ENCODE measurements at places on chromosomes 4 and X.
A peak's percentile ranks its signal among the peaks of the same experiment; 100 is the strongest.

GRCh38 chrX:130024127-130024526, 41.7 kb downstream of the BCORL1 start:
- DNase-seq, result peak; percentile 39

- no peak for DNase-seq
Measured at GRCh38 chr4:10104211-10104990, 12.2 kb downstream of the WDR1 start.

- no peak for DNase-seq
Measured at GRCh38 chr4:143084566-143084965, 100.2 kb upstream of the USP38 start.

GRCh38 chr4:100289530-100289888, 99.2 kb upstream of the DDIT4L start:
- no peak for DNase-seq

GRCh38 chr4:7662507-7662846, 227.7 kb upstream of the PSAPL1 start:
- DNase-seq, result no peak

GRCh38 chr4:84870398-84871163, 95.9 kb downstream of the WDFY3 start:
- no peak for DNase-seq

DNA sequence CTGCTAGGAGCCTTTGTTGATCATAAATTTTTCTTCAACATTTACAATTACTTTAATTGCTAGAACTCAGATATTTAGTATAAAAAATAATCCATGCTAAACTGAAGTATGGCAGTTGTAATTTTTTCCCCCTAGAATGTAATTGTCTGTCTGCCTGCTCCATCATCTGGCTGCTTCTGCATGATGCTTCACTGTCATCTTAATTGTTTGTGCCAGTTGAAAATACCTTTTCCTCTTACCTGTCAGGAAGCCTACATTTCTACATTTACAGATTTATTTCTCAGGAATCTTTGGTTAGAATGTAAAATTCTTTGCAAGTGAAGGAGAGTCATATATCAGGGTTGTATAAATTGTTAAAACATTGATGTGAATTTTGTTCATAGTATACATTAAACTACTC, 348.6 kb downstream of the GRXCR1 start:
- no peak for DNase-seq

DNA sequence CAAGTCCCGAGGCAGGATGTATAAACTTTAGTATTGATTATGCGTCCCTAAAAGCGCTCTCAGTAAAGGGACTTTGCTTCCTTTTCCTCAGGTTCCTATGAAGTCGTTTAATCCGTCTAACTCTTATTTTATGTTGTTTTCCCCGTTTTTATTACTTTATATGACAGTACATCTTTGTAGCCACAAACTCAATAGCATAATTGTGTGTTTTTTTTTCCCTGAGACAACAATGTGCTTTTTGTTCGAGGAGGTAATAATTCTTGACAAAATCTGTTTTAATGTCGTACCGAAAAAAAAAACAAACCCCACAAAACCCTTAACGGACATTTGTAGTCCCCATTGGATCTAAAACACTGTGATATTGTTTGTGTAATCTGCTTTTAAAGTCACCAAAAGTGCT, 17.9 kb upstream of the PPP2R3B start:
- no peak for DNase-seq

- no peak for DNase-seq
Measured at GRCh38 chr4:62260254-62260653, 1060.1 kb downstream of the ADGRL3 start.
